Activated CD4-positive, CD25-positive, alpha-beta regulatory T cell (primary cell): ENCODE measurements at places on chromosomes 6 and 20.

DNA sequence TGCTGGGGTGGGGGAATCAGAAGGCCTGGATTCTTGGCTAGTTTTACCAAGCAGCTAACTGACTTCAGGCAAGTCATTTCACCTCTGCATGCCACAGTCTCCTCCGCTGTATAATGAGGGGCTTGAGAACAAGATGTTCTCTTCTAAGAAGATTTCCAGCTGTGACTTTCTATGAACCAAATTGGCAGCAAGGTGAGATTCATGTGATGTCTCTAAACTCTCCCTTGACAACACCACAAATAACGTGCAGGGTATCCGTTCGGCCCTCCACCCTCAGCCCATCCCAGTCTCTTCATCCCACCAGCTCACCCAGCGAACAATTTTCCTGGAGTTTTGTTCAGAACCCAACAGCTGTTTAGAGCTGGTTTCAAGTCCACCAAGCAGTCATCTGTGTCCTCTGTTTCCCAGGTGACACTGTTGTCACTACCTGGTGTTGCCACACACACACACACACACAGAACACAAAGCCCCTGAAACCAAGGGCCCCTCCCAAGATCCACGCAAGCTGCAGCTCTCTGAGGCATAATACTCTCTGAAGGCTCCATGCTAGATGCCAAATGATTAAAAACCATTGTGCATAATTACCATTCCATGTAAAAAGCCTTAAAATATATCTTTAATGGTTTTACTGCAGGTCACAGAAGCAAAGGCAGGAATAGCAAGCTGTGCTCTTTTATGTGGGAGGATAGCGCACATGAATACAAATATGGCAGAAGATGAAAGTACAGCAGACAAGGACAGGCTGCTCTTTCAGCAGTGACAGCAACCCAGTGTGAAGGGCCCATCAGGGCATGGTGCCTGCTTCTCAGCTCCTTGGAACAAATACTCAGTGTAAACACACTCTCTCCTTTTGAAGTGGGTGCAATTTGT is 48.2 kb downstream of the ARHGAP18 start:
- DNase-seq, result no peak

DNA sequence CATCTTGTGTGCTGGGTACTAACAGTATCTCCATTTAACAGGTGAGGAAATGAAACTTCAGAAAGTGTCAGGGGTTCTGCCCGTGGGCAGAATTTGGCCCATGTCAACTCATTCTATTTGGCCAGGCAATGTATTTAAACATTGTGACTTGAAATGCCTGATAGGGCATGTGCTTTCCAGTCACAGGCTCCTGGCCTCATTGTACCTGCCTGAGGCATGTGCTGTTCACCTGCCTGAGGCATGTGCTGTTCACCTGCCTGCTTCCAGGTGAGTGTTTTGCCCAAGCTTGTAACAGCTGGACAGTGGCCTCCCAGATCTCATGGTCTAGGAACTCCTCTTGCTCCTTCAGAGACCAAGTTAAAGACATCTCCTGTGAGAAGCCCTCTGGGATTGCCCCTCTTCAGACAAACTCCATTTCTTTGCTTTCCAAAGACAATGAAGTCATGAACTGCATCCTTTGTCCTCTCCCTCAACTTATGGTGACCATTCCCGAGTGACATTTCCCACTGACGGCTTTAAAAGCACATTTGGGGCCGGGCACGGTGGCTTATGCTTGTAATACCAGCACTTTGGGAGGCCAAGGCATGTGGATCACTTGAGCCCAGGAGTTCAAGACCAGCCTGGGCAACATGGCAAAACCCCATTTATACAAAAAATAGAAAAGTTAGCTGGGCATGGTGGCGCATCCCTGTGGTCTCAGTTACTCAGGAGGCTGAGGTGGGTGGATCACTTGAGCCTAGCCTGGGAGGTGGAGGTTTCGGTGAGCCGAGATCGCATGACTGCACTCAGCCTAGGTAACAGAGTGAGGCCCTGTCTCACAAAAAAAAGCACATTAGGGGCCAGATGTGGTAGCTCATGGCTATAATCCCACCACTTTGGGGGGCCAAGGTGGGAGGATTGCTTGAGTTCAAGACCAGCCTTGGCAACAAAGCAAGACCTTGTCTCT is 48.7 kb downstream of the BCAS4 start:
- DNase-seq, result no peak

- no peak for DNase-seq
Observed at GRCh38 chr6:24016857-24017256, 109.2 kb upstream of the NRSN1 start.

DNA sequence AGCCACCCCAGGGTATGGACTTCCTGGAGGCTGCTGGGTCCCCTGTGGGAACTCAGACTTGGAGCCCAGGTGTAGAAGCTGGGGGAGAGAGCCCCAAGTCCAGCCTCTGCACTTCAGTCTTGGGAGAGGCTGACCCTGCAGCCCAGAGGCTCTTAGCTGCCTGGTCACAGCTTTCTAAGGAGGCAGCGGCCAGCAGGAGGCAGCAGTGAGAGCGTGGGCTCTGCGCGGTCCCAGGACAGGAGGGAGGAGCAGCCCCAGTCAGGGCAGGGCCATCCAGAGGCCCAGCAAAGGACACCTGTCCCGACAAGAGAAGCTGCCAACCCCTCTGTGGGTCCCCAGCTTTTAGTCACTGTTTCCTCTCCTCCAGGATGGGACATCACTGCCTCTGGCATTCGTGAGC is 9.4 kb downstream of the TREML2 start:
- no peak for DNase-seq

GRCh38 chr20:46604551-46605133 is 46.6 kb downstream of the SLC13A3 start:
- DNase-seq, result no peak

DNA sequence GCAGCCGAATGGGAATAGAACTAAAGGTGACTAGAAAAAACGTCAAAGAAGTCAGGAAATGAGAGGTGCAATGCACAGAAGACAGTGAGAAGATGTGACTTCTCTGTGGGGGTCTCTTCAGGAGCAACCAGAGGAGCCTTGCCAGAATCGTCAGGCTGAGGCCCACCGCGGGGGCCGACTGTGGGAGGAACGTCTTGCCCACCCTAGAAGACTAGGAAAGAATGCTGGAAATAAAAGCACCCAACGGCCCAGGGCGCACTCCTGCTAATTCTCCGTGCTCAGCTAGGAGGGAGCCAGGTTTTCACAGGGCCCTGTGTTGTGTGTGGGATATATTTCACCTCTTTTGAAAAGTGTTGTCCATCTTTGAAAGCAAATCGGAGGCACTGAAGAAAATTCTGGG is 129.2 kb downstream of the SMOC2 start:
- no peak for DNase-seq

DNA sequence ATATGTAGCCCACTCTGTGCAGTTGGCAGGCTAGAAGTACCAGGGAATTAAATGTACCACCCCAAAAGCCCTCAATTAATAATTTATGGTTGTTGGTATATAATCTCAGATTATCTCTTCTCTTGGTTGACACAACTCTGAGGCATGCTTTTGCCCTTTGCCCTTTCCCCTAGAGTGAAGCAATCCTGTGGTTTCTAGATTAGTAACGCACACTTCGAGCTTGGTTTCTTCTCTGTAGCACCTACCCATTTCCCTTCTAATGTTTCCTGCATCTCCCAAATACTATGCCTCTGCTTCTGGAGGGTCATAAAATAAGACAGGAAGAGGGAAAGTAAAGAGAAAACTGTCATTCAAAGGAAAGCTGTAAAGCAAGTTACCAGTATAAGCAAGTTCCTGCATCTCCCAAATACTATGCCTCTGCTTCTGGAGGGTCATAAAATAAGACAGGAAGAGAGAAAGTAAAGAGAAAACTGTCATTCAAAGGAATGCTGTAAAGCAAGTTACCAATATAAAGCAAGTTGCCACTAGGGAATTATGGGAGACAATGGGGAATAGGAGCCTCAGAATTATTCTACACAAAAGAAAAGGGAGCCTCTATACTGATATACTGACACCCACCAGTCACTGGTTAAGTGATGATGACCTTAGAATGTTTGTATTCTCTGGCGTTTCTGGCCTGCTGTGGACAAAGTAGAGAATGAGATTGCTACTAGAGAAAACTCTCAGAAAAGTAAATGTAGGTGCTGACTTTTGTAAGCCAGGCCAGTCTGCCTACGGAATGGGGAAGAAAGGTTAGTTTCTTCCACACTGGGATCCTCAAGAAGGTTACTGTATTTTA is 862.6 kb upstream of the MAN1A1 start:
- DNase-seq, result no peak

GRCh38 chr6:62150048-62150663 is 135.9 kb downstream of the KHDRBS2 start:
- no peak for DNase-seq

- no peak for DNase-seq
Observed at GRCh38 chr6:106745197-106745770, 115.9 kb downstream of the QRSL1 start.

DNA sequence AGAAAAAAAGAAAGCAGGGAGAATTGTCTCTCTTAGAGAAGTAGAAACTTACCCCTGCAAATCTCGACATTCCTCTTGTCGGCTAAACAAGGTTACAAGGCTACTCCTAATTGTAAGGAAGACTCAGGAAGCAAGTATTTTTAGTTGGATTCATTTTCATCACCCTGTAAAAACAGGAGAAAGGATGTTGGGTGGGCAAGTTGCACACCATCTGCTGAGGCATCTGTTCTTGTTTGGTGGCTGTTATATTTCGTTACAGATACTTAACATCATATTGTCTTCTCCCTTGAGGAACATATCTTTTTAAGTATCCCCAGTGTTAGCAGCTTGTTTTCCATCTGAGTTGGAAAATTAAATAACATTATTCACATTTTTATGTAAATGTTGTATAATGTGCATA is 187.5 kb downstream of the PLCB4 start:
- no peak for DNase-seq

- DNase-seq, result no peak
Observed at GRCh38 chr6:90118581-90118980, 178.1 kb downstream of the BACH2 start.

- DNase-seq, result no peak
Observed at GRCh38 chr6:116536216-116536621, 9.3 kb downstream of the TRAPPC3L start.

GRCh38 chr20:48128436-48128835 is 343.2 kb upstream of the SULF2 start:
- no peak for DNase-seq

- DNase-seq, result no peak
Observed at GRCh38 chr6:40634429-40634828, 47.3 kb upstream of the LRFN2 start.

- no peak for DNase-seq
Observed at GRCh38 chr6:72809746-72810379, 188.0 kb downstream of the KCNQ5 start.

DNA sequence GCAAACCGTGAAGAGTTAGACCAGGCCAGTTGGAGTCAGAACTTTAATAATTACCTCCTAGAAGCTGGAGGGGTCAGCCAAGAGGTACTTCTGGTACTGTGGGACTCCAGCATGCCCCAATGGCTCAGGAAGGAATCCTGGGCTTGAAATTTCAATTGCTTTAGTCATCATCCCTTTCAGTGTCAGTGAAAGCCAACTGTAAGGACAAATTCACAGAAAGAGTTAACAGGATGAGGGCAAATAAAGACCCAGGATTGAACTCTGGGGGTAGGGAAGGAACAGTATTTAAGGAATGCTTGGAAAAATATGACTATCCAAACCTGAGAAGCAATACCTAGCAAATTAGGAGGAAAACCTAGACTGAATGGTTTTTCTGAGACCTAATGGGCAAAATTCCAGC is 735.1 kb upstream of the MARCKS start:
- DNase-seq, result no peak

DNA sequence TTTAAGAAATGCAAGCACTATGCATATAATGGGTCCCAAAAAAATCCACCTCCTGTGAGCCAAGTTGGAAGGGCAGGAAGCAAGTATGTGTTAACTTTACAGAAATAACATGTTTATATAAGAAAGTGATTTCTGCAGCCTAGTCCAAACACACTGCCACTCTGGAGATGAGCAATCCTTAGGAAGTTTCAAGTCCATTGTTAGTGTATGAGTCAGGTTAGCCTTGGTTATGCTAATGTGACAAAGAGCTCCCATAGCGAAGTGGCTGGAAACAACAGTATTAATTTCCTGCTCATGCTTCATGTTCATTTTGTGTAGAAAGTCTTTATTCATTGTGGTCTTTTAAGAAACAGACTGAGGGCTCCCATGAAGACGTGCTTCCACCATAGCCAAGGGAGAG is 121.4 kb downstream of the TBXT start:
- no peak for DNase-seq

DNA sequence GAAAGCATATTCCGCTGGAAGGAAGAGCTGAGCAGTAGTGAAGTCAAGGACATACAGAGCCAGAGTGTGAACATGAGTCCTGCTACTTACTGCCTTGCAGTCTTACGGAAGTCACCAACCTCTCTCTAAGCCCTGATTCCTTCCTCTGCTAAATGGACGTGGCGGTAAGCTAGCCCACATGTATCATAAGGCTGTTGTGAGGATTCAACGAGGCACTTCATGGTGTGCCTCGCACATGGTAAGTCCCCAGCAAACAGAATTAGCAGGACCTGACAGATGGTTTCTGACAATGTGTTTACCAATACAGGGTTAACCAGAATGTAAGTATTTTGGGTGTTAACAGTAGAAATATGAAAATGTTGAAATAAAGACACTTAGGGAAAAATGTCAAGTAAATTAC is 93.2 kb downstream of the IRF4 start:
- no peak for DNase-seq

DNA sequence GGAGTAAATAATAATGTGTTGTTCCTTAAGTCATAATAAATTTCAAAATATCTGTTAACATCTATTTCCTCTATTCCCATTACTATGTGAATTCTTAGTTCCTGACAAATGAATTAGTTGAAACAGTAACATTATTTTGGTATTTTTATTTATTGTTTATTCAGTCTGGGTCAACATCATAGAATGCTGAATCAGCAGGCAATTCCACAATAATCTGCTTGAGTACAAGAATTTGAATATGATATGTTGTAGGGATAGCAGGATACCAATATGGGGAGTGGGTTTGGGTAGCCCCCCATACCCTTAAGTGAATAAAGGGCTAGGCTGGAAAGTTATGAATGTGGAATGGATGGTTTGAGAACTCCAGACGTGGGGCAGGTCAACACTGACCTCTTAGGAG is 373.2 kb upstream of the CHD6 start:
- DNase-seq, result no peak

- DNase-seq, result no peak
Observed at GRCh38 chr6:140061110-140062042, 686.9 kb upstream of the CITED2 start.

GRCh38 chr6:12293235-12293930 is 3.2 kb downstream of the EDN1 start:
- DNase-seq, result no peak

- DNase-seq, result no peak
Observed at GRCh38 chr6:83365931-83366330, 64.9 kb downstream of the ME1 start.

- DNase-seq, result no peak
Observed at GRCh38 chr6:15901141-15902115, 227.5 kb upstream of the MYLIP start.
